Stimulated activated CD4-positive, alpha-beta T cell treated with anti-CD3 and anti-CD28 coated beads, Interleukin-2, amount 100 ng/mL, for 48 hours (primary cell): ENCODE measurements at places on chromosomes 4 and X.

DNA sequence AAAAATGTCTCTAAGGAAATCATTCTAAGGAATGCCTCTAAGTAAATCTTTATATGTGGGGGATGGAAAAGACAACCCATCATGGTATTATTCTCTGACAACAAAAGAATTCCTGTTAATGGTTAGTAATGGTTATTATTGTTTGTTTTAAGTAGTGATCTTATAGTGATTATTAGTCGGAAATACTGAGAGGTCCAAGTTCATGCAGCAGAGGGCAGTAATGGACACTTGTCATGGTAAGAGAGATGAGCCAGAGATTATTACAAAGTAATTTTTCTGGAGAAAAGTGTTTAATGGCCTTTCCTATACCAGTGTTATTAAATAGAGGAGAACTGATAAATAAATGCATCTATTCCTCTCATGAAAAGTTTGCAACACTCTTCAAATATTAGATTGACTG, 8.1 kb upstream of the DKK2 start:
- DNase-seq = no peak

DNA sequence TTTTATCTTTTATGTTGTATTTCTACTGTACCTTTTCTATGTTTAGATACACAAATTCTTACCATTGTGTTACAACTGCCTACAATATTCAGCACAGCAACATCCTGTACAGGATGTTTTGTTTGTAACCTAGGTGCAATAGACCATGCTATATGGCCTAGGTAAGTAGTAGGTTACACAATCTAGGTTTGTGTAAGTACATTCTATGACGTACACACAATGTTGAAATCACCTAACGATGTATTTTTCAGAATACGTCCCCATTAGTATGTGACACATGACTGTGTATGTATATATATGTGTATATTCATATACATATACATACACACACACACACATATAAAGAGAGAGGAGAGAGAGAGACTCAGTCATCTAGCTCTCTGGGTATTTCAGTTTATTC, 103.5 kb downstream of the CLNK start:
- DNase-seq = no peak

DNA sequence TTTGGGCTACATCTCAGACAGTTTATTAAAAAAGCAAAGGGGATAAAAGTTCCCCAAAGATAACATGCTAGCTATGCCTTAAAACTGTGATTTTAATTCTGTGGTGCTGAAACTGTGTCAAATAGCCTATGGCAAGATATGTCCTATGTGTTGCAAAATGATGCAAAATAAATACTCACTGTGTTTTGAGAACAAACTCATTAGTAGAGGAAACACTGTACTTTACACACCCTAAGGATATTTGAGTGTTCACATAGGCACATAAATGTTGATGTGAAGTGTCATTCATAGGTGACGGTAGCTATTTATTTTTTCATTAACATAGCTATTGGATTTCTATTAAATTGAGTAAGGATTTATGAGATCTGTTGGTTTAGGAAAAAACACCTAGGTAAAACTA, 351.9 kb downstream of the FAT4 start:
- DNase-seq = no peak

GRCh38 chr4:129532573-129532972, 436.6 kb downstream of the C4orf33 start:
- DNase-seq = no peak

GRCh38 chr4:96108146-96108545, 268.3 kb downstream of the PDHA2 start:
- DNase-seq = no peak

GRCh38 chr4:2141762-2142451, 82.8 kb downstream of the NAT8L start:
- DNase-seq = no peak

- DNase-seq = no peak
These were observed 372.0 kb upstream of the GATB start for GRCh38 chr4:152132776-152133175.

- peak; percentile 64 for DNase-seq
These were observed 12.7 kb upstream of the RBBP7 start for GRCh38 chrX:16882702-16883486.

DNA sequence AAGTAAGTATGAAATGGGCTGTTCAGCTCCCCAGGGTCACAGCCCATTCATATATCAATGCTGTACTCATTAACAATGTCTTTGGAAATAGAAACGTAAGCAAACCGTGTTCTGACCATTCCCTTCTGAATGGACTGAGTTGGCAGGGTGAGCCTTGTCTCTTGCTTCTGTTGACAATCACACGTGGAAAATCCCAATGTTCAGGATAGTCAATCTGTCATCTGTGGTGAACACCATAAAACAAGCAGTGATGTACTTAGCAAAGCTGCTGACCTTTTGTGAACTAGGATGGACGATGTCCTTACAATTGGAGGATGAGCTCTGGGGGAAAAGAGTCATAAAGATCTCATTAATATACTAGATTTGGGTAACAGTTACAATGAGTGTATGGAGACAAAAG, 109.6 kb upstream of the PAQR3 start:
- DNase-seq = no peak

DNA sequence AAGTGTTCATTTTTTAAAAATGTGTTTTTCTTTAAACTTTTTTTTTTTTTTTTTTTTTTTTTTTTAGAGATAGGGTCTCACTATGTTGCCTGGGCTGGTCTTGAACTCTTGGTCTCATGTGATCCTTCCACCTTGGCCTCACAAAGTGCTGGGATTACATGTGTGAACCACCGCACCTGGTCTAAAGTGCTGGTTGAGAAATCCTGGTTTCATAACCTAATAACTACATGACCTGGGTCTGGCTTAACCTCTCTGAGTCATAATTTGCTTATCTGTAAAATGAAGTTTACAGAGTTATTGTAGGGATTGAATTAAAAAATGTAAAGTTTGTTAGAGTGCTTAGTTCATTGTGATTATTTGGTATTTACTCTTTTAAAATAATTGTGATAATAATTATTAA, 5.2 kb downstream of the HSD17B13 start:
- DNase-seq = no peak

DNA sequence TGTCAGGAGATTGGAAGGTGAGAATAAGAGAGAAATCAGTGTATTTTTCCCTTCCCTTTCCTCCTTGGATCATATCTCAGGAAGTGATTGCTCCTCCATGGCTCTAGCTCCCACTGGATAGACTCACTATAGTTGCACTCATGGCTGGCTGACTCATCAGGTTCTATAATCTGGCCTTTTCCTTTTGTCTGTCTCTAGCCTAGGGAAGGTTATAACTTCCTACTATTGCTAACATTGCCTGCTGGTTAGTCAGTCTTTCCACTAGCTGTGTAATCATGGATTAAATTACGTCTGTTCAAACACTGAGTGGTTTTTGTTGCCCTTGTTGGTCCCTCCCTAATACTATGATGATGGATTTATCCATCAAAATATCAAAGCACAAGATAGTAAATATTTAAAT, 195.5 kb upstream of the VEGFC start:
- DNase-seq = no peak

DNA sequence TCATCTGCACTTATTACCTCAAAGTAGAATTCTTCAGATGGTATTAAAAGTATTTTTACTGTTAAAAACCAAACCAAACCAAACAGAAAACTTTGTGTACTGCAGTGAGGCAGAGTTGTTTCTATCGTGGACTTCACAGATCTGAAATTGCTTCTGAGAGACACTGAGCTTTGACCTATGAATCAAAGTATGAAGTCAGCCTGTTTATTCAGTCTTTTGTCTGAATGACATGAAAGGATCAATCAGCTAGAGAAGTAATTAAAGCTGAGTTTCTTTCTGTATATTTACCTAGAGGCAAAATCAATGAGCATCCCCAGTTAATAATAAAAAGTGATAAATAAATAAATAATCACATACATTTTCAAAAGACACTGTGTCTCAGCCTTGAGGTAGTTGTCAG, 2121.0 kb downstream of the PCDH7 start:
- no peak for DNase-seq

DNA sequence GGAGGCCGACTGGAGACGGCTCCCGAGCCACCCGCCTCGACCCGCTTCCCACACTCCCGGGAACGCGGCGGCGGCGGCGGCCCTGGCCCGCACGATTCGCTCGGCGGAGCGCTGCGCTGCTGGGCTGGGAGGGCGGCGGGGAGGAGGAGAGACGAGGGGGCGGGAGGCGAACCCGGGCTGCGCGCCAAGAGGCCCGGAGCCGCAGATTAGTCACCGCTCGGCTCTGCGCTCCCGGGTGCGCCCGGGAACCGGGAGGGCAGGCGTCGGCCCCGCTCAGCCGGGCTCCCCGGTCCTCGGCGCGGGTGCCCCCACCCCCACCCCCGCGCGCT, 11.2 kb upstream of the BCOR start:
- DNase-seq = no peak

GRCh38 chrX:122572461-122572860, 611.6 kb upstream of the GRIA3 start:
- DNase-seq = no peak

- no peak for DNase-seq
These were observed 65.3 kb upstream of the EFNB1 start for GRCh38 chrX:68763481-68763880.

DNA sequence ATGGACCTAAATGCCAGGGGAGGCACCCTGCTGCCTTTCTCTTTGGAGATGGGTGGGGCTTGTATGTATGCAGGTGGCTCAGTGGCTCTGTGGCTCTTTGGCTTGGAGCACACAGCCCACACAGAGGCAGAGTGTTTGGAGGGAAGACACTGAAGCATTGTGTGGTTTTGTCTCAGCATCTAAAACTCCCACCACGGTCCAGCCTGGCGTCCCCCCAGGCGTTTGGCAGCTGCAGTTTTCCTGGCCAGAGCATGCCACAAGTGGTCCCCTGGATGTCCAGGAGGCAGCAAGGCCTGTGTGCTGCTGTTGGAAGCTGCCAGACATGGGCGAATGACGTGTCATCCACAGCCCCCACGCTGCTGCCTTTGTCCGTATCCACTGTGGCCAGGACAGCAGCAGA, 32.2 kb upstream of the PSAPL1 start:
- no peak for DNase-seq

GRCh38 chr4:118313098-118313497, 39.7 kb downstream of the PRSS12 start:
- DNase-seq = no peak

DNA sequence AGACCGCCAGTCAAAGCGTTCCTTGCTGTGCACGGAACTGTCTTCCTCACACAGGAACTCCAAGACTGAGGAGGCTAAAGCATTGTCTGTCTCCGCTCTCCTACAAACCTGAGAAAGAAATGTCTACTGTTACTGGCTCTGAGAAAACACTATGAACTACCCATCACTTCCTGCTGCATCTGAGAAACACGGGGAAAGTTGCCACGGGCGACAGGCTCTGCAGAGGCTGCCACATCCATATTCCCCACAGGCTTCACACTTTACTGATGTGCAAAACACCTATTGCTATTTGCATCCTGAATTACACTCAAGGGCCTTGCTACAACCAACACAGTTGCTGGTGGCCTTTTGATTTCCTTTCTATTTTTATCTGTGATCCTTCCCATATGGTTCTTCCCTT, 59.0 kb downstream of the AFAP1 start:
- DNase-seq = no peak

DNA sequence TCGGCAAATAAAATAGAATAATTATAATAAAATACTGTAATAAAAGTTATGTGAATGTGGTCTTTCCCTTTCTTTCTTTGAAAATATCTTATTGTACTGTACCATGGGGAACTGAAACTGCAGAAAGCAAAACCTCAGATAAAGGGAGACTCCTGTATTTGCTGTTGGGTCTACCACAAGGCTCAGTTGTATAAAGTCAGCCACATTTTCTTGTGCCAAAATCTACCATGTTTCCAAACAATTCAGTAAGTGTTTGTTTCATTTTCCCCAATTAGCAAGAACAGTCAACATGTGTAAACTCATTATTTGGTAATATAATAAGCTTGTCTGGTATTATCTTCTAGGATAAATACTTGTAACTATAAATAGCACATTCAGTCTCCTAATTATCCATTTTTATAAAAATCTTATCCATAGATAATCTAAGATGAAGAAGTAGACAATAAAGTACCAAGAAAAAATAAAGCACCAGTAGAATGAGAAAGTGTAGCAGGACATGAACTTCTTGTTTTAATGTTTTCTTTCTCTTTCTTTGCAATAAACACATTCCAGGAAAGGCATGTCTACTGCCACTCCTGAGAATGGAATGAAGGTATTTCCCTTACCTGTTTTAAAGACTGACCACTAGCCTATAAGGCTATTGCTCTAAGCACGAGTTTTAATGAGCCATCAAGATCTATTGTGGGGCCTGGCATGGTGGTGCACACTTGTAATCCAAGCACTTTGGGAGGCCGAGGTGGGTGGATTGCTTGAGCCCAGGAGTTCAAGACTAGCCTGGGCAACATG, 15.0 kb upstream of the OTUD4 start:
- no peak for DNase-seq

GRCh38 chr4:109025471-109026076, 262.7 kb upstream of the ETNPPL start:
- DNase-seq = no peak

GRCh38 chr4:82261084-82261483, 112.7 kb downstream of the HNRNPD start:
- DNase-seq = no peak

DNA sequence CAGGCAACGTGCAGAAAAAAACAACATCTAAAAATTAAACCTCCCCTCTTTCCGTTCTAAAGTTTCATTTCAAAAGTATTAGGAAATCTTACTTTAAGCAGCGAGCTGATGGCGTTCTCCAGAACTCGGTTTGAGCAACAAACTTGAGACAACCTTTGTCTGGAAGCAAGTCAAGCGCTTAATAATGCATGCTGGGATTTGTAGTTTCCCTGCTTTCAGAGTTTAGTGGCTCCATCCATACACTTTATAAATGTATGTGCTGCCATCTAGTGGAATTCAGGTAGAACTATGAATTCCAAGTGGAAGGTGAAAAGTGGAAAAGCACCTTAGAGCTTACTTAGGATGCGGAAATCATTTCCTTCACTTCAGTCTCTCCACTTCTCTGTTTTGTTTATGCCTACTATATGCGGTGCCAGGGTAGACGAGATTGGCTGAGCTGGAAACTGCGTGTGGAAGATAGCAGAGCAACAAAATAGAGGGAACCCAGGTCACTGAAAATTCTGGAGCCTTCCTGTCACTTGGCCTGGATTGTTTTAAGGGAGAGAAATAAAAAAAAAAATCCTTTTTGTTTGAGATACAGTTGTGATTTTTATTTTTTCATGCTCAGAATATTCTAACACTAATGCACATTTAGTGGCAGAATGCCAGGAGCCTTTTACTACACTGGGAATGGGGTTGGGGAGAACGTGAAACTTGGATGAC, at the start of gene BDH2:
BDH2 (minus strand) TSS at position 144 of the 702 bp plus-strand sequence. CDS start 3,580 bp downstream, outside the sequence.
- no peak for DNase-seq

GRCh38 chr4:15836362-15836761, 58.2 kb downstream of the CD38 start:
- no peak for DNase-seq

GRCh38 chrX:156000361-156000926, 2.9 kb downstream of the IL9R start:
- no peak for DNase-seq

DNA sequence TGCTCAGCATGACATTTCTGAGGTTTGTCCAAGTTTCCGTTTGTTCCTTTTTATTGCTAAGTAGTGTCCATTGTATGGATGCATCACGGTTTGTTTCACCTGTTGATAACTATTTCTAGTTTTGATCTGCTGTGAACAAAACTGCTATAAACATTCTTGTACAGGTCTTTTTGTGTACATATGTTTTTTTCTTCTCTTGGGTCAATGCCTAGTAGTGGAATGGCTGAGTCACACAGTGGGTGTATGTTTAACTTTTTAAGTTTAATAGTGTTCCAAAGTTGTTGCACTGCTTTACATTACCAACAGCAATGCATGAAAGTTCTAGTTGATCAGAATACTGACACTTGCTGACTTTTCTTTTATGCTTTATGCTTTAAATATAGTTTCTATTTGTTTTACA, 76.7 kb downstream of the MAOB start:
- DNase-seq = no peak

- DNase-seq = no peak
These were observed 182.6 kb downstream of the COL25A1 start for GRCh38 chr4:109119852-109120251.
